CD4-positive, CD25-positive, alpha-beta regulatory T cell (primary cell): ENCODE measurements at places on chromosomes 5 and 9. TPM values are rescaled to one million over a fixed set of nuclear protein-coding genes. Genes with fewer than 3 reads are reported as not detected.

MED7 gene
- total RNA-seq = 9.0 TPM

HAPLN1 gene
- total RNA-seq = not detected

DNA sequence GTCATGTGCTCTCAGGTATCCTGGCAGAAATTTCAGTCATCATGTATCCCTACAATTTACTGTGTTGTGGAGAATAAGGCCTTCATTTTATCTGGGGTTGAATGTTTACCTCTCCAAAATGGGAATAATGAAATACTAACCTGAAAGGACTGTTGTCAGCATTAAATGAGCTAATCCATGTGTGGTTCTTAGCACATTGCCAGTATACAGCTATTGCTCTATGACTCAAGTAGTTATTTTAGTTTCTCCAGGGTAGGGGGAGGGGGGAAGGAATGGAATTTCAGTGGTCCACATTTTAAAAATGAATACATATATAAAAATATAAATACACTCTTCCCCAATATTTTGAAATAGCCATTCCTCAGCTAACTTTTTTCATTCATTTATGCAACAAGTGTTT lies 3.5 kb downstream of the PAM start:
- no peak for DNase-seq
- no peaks in the 10 kb centered on the region for H3K36me3 ChIP-seq
- H3K27me3 ChIP-seq = no peaks in the 10 kb centered on the region
- peaks cover 71% of the 10 kb centered on the region for H3K4me1 ChIP-seq
- peak overlapping the region; percentile 52 for H3K27ac ChIP-seq

DNA sequence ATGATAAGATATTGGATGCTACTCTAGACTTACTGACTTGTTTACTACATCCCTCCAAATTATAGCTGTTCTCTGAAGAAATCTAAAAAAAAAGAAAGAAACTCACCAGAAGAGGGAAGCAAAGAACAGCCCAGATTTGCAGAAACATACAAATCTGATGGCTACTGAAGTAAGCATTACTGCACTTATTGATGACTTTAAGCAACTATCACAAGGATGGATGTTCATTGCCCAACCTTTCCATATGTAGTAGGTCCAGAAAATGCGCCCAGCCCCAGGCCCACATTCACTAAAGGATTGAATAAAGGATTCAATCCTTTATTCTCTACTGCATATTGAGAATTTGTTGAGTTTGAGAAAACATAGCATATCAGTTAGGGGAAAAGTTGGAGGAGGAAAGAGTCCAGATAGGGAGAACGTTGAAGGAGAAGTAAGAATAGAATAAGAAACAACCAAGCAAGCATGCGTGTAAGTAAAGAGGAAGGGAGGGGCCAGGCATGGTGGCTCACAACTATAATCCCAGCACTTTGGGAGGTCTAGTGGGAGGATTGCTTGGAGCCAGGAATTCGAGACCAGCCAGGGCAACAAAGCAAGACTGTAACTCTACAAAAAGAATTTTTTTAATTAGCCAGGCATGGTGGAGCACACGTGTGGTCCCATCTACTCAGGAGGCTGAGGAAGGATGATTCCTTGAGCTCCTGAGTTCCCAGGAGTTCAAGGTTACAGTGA lies 33.8 kb upstream of the DTWD2 start:
- H3K4me3 ChIP-seq = no peak overlapping the region
- H3K27me3 ChIP-seq = no peaks in the 10 kb centered on the region
- H3K4me1 ChIP-seq = no peaks in the 10 kb centered on the region
- H3K27ac ChIP-seq = no peak overlapping the region

- no peaks in the 10 kb centered on the region for H3K4me1 ChIP-seq
- no peak for DNase-seq
- no peaks in the 10 kb centered on the region for H3K36me3 ChIP-seq
Measured at GRCh38 chr5:137566780-137567179, 67.7 kb upstream of the SPOCK1 start.

DNA sequence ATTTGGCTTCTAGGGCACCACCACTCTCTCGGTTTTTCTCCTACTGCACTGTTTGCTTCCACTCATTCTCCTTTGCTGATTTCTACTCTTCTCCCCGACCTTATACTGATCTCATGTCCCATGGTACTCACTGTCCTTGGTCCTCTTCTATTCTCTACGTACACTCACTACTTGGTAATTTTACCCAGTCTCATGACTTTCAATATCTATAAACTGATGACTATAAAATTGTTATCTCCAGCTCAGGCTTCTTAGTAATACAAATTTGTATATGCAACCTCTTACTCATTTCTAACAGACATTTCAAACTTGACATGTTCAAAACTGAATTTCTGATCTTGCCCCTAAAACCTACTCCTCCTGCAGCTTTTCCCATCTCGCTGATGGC lies 4.1 kb downstream of the RAPGEF6 start:
- peaks cover 57% of the 10 kb centered on the region for H3K4me1 ChIP-seq
- DNase-seq = no peak
- no peak overlapping the region for H3K27ac ChIP-seq
- no peaks in the 10 kb centered on the region for H3K36me3 ChIP-seq
- H3K4me3 ChIP-seq = peak overlapping the region; percentile 51

DNA sequence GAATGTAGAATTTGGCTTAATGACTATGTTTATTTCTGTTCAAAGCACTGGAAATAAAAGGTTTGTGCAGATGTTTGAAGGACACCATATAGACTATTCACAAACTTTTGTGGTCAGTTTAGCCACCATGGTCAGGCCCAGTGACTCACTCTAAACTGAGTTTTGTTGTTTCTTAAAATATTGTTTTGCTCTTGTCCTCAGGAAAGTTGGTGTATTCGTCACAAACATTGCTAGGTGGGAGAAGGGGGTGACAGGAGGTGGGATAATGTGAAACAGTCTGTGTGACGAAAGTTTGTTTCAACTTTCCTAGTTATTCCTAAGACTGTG lies 35.0 kb upstream of the LIFR start:
- no peaks in the 10 kb centered on the region for H3K27me3 ChIP-seq
- H3K27ac ChIP-seq = no peak overlapping the region
- no peak for DNase-seq
- no peaks in the 10 kb centered on the region for H3K36me3 ChIP-seq
